EL (cell line): ENCODE measurements at places on chromosomes 4 and X.

DNA sequence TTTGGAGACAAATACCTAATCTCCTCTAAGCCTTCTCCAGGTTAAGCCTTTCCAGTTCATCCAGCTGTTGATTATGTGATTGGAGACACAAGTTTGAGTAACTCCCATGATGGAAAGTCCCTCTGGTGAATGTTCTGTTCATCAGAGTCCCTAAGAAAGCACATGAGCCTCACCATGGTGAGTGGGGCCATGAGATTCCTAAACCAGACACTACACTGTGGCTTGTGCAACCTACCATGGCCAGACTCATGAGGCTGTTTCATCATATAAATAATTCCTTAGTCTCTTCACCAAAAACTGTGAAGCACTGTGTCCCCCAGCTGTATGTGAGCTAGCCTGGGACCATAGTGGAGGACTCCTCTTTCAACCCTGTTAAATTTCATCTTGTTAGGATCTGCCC is 14.4 kb downstream of the PKD2 start:
- no peak for DNase-seq

DNA sequence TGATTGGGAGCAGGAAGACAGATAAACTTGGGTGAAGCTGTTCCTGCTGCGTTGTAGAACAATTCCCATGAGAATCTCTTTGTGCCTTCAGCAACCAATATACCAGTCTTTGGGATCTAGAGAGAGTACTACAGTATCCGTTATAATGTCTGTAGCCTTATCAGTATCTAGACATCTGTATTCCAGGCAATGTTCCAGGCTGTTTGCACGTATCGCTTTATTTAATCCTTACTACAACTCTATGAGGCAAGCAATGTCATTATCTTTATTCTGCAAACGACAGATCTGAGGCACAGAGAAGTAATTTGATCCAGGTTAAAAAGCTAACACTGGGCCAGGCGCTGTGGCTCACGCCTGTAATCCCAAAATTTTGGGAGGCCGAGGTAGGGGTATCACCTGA is 251.6 kb downstream of the ARHGAP24 start:
- DNase-seq: no peak

GRCh38 chr4:47462799-47463234 is 685 bp downstream of the COMMD8 start:
- peak; percentile 24 for DNase-seq

GRCh38 chr4:16722416-16722815 is 176.0 kb downstream of the LDB2 start:
- peak; percentile 83 for DNase-seq

DNA sequence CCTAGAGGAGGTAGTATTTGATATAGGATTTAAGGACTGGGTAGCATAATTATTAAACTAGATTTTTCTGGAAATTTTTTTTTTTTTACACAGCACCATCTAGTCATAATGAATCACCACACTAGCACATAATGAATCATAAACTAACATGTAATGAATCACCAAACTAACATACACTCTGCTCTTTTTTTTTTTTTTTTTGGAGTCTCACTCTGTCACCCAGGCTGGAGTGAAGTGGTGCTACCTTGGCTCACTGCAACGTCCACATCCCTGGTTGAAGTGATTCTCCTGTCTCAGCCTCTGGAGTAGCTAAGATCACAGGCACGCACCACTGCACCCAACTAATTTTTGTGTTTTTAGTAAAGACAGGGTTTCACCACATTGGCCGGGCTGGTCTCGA is 92.5 kb downstream of the FAM13A start:
- peak; percentile 53 for DNase-seq

DNA sequence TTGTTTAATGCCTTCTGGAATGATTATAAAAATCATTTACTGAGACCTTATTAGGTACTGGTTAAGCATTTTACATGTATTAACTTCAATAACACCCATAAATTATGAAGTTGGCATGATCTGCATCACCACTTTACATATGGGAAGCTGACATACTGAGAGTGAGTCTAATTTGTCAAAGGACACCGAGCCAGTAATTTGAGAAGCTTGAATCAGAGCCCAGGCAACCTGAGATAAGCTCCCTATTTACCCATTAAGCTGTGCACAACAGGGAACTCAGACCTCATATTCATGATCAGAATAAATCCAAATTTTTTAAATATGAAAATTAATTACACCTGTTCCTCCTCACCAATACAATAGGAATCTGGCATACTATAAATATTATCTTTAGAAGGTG is 247.9 kb upstream of the EPHA5 start:
- no peak for DNase-seq

GRCh38 chrX:132602701-132603100 is 113.9 kb upstream of the MBNL3 start:
- no peak for DNase-seq

DNA sequence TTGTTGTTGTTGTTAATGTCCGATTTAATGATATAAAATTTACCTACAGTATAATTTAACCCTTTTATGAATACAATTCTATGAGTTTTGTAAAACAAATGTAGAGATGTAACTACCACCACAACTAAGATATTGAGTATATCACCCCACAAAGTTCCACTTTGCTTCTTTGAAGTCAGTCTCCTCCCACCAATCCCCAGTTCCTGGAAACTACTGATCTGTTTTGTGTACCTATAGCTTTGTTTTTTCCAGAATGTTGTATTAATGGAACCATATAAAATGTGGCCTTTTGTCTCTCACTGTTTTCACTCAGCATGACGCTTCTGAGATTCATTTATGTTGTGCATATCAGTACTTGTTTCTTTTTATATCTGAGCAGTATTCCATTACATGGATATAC is 52.3 kb upstream of the FAM9C start:
- DNase-seq: no peak

GRCh38 chr4:173013232-173013930 is 155.2 kb upstream of the GALNT7 start:
- peak; percentile 32 for DNase-seq

GRCh38 chr4:3388471-3389232 is 53.1 kb upstream of the HGFAC start:
- DNase-seq: peak; percentile 81

- no peak for DNase-seq
These were observed 83.6 kb downstream of the REPS2 start for GRCh38 chrX:17030092-17030491.

GRCh38 chr4:113788888-113789287 is 27.4 kb upstream of the CAMK2D start:
- no peak for DNase-seq

DNA sequence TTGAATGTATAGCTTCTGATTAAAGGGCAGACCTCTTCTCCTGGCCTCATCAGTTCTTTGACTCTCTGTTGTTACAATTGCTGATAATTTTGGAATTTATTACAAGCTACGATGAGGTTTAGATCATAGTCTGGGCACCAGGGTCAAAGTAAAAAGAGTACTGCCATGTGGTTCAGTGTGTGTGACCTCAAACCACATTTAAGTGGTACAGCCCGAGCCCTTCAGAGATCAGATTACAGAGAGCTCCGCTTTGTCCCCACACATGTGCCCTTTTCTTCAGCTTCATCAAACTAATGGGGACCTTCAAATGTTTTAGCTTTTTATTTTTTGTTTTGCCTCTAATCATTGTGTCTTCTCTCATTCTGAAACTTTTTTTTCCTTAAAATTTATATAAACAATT is 37.1 kb downstream of the SPANXN2 start:
- no peak for DNase-seq

DNA sequence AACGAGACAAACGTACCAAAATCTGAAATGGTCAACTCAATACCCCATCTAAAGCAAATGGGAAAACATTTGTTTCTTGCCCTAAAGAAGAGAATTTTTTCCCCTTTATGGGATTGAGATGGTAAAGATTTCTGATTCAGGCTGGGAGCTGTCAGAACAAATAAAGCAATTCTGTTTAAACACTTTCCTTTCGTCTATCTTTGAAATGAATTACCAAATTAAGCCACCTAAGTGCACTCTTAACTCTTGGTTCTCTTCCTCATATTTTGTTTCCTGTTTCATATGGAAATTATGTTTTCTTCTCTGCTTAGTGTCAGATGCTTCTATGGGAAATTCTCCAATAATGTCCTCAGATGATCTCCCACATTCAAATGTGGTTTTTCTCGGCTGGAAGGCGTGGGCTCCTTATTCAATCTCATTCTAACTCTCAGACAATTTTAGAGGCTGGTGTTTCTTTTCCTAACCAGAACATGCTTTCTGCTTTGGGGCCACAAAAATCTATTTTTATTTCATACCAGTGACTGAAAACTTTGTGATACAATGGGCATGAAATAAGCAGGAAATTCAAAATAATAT is 50.3 kb upstream of the HPF1 start:
- no peak for DNase-seq

- no peak for DNase-seq
These were observed 38.8 kb downstream of the NSG1 start for GRCh38 chr4:4425696-4426095.

DNA sequence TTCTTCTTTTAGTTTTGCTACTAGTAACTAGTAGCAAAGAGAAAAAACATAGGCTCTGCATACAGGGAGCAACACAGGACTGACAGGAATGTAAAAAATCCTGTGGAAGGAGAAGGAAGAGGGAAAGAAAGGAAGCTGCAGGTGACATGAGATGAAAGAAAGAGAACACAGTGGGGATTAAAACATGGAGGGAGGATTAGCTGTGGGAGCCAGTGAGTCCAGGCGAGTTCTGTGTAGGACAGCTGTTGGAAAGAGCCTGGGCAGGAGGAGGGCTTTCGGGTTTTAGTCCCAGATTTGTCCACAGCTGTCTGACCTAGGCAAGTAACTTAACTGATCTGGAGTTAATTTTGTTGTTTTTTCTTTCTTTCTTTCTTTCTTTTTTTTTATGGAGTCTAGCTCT is 21.6 kb downstream of the CCNG2 start:
- DNase-seq: no peak

DNA sequence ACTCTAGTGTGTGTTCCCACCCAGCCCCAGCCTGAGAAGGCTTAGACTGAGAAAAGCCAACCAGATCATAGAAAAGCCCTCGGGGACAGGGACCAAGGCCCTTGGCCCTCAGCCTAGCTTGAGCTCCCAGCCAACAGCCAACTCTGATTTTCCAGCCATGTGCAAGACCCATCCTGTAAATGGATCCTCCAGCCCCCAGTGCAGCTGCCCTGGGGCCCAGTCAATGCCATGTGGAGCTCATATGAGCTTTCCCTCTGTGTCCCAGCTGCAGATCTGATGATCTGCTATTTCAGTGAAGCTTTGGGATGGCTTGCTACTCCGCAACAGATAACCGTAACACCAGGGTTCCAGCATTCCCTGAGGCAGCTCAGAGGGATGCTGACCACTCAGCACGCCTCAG is 40.5 kb upstream of the CDKN2AIP start:
- DNase-seq: no peak

DNA sequence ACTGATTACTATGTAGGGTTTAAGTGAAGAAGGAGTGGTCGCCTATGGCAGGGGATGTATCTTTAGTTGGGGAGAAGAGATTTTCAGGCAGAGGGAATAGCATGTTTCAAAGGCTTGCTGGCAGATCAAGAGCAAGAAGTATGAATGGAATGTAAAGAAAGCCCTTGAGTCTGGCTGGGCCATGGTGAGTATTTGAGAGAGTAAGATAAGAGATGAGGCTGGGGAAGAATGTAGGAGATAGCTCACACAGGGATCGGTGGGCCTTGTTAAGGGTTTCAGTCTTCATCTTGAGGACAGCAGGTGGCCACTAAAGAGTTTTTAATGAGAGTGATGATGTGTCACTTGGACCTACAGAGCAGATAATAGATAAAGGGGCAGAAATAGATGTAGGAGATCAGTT is 319.1 kb upstream of the RPS6KA3 start:
- no peak for DNase-seq

GRCh38 chr4:65023883-65024670 is 614.8 kb upstream of the TECRL start:
- DNase-seq: no peak

GRCh38 chrX:149372866-149373265 is 132.2 kb downstream of the IDS start:
- DNase-seq: peak; percentile 47

- no peak for DNase-seq
These were observed 698.7 kb downstream of the CCSER1 start for GRCh38 chr4:90825849-90826248.

- no peak for DNase-seq
These were observed 132.1 kb downstream of the SPRY1 start for GRCh38 chr4:123528501-123529277.

- no peak for DNase-seq
These were observed 38.1 kb downstream of the MTTP start for GRCh38 chr4:99612704-99613103.

DNA sequence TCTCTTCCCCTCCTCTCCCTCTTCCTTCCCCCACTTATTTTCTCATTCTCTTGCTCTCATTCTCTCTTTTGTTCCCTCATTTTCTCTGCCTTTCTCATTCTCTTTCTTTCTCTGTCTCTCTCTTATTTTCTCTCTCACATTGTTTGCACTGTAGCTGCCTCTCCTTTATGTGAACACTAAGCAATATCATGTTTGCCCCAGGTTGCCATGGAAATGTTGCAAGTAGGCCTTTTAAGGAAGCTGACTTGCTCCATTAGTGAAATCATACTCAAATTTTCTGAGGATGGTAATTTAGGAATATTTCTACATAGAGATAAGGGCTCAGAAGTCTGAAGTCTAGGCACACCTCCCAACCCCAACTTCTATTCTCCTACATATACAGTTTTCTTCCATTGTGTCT is 130.1 kb downstream of the EDA start:
- DNase-seq: no peak

- peak; percentile 18 for DNase-seq
These were observed 277.6 kb upstream of the DIAPH2 start for GRCh38 chrX:96407072-96407471.

- peak; percentile 17 for DNase-seq
These were observed 88.1 kb upstream of the MAB21L2 start for GRCh38 chr4:150493851-150494250.

GRCh38 chr4:110411574-110412011 is 64.4 kb upstream of the ENPEP start:
- no peak for DNase-seq

DNA sequence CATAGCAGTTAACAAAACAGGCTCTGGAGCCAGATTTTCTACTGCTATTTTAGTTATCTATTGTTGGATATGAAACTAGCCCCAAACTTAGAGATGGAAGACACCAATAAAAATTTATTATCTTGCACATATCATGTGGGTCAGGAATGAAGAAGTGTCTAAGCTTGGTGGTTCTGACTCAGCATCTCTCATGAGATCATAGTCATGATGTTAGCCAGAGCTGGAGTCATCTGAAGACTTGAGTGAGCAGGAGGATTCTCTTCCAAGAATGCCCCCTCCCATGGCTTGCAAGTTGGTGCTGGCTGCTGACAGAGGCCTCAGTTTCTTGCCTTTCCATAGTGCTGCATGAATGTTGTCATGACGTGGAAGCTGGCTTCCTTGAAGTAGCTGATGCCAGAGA is 68.2 kb upstream of the TAPT1 start:
- peak; percentile 25 for DNase-seq

DNA sequence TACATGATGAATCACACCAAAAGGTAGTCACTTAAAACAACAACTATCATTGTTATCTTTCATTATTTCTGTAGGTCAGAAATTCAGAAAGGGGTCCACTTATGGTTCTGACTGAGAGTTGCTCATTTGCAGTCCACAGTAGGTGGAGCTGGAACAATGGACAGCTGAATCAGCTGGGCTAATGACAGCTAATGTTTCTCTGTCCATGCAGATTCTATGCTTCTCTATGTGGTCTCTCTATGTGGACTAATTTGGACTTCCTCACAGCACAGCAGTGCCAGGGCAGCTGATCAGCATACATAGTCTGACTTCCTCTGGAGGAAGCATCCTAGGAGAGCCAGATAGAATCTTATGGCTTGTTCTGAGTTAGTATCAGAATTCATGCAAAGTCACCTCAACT is 131.7 kb upstream of the INTU start:
- DNase-seq: peak; percentile 11

GRCh38 chr4:187294861-187295260 is 571.2 kb upstream of the FAT1 start:
- DNase-seq: peak; percentile 63

- DNase-seq: no peak
These were observed 119.6 kb downstream of the AFF2 start for GRCh38 chrX:148620023-148620422.
